ENCODE measurements at places on chromosomes 1 and 21. TPM values are rescaled to one million over a fixed set of nuclear protein-coding genes. Genes with fewer than 3 reads are reported as not detected.

The DNAI4 gene
- total RNA-seq: 0.74 TPM

The MEX3A gene
- total RNA-seq: 2.8 TPM

The ARMH1 gene
- 0.54 TPM for total RNA-seq

The C1orf116 gene
- total RNA-seq: 2.5 TPM

The CGN gene
- 1.3 TPM for total RNA-seq

The MAGOH gene
- total RNA-seq: 67.4 TPM

The CRB1 gene
- total RNA-seq: not detected

The ARHGAP30 gene
- total RNA-seq: 0.09 TPM

The SPRR2A gene
- not detected for total RNA-seq

The UBE2U gene
- not detected for total RNA-seq

The MAN1C1 gene
- 0.24 TPM for total RNA-seq

The DMRTA2 gene
- 0.15 TPM for total RNA-seq

The BCL10 gene
- 17.9 TPM for total RNA-seq

The C1orf21 gene
- total RNA-seq: 9.0 TPM

The C1orf94 gene
- total RNA-seq: not detected

The RAP1GAP gene
- total RNA-seq: 13.8 TPM

The AKNAD1 gene
- 1.1 TPM for total RNA-seq

The SLC30A10 gene
- total RNA-seq: 0.08 TPM

The ENSA gene
- 123 TPM for total RNA-seq

The ATP1A4 gene
- not detected for total RNA-seq

The LEMD1 gene
- not detected for total RNA-seq

The TMEM51 gene
- 43.6 TPM for total RNA-seq

The CCDC30 gene
- total RNA-seq: 0.80 TPM

The HPCAL4 gene
- total RNA-seq: 0.33 TPM

The KCNH1 gene
- total RNA-seq: 4.3 TPM

The RNU1-2 gene
- total RNA-seq: not detected

The PEX10 gene
- 23.0 TPM for total RNA-seq

The MRPL9 gene
- 87.0 TPM for total RNA-seq

The VASH2 gene
- total RNA-seq: 4.2 TPM

The C1QC gene
- total RNA-seq: not detected

The CYP4A22 gene
- not detected for total RNA-seq
